Muscle of leg (tissue), 16 donors: ENCODE measurements at places on chromosomes 2 and 18. TPM values are rescaled to one million over a fixed set of nuclear protein-coding genes. Genes with fewer than 3 reads are reported as not detected.

GRCh38 chr18:75482880-75483279, 55.4 kb upstream of the SMIM21 start:
- no peak for DNase-seq

GRCh38 chr2:160516547-160517365, 23.1 kb upstream of the RBMS1 start:
- DNase-seq = no peak

- DNase-seq = peak; percentile 10
These were observed 144.6 kb upstream of the SATB2 start for GRCh38 chr2:199602271-199602895.

- peak; percentile 93 for DNase-seq
These were observed 260.4 kb downstream of the ZNF516 start for GRCh38 chr18:76234676-76235060.

RGPD4 gene
- total RNA-seq = 0.04 TPM

COL3A1 gene
- total RNA-seq = 7,706 TPM
